ENCODE measurements at places on chromosomes 16 and 17.

- DNase-seq = no peak
Measured at GRCh38 chr16:57945740-57946138, 25.2 kb downstream of the CNGB1 start.

DNA sequence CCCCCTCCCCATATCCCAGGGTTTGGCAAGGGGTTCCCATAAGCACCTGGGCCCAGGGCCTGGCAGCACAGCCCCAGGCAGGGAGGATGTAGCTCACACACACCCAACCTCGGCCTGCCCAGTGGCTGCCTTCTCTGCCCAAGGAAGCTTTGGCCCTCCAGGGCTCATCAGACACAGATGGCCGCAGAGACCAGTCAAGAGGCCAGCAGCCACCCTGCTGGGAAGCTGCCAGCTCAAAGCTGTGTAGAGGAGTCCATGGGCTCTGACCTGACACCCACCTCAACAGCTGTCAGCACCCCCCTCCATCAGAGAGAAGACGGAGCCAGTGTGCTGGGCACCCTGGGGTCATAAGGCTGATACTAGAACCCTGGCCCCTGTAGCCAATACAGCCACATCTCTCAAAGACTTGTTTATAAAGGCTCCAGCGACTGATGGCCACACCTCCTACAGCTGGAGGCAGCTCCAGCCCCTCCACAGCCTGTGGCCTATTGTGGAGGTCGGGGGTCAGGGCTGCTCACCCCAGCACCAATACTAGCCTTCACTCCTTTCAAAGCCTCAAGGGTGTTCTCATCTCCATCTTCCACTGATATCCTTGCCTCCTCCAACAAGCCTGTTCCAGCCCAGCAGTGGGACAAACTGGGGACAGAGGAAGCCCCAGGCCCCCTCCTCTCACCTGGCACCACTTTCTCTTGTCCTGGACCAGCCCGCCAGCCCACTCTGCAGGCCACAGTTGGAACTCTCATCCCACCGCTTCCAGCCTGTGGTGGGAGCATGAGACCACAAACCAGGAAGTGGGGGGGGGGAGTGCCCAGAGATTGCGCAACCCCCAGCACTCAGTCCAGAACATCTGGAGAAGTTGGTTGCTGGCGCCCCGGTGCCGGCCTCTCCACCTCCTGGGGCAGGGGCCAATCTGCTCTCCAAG, 2.2 kb upstream of the MPG start:
- no peak for DNase-seq

DNA sequence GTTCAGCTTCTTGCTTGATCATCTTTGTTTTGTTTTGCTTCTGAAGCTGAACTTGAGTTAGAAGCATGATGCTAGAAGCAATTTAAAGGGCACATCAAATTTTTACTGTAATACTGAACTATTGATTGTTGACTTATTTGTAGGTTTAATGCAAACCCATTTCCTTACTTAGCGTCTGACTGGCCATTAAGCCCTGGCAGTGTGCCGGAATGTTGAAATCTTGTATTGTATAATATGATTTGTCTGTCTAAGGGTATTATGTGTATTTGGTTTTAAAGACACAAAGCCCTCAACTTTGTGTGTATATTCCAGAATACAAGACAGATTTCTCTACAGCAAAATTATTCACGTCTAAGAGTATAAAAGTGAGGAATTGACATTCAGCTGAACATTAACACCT, 39.7 kb downstream of the NUP93 start:
- DNase-seq = no peak

GRCh38 chr17:70185285-70185684, 16.0 kb downstream of the KCNJ2 start:
- DNase-seq = no peak

GRCh38 chr17:82782657-82783207, 30.9 kb downstream of the TBCD start:
- DNase-seq = no peak

DNA sequence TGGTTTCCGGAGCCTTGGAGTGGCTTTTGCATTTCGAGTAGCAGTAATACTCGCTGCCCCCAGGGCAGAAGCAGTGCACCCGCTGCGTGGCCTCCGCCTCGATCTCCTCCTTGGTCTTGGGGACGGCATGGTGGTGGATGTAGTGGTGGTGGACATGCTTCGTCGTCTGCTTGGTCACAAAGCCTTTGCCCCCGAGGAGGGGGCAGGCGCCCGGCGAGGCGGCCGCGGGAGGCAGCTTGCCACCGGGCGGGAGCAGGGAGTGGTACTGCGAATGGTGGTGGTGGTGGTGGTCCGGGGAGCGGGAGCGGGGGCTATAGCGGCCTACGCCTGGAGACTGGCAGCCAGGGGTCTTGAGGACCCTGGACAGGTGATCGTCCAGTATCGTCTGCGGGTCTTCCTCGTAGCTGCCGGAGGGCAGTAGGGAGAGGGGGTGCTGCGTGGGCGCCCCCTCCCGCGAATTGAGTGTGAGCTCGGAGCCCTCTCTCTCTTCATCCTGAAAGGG, 24.1 kb downstream of the AXIN2 start:
- no peak for DNase-seq

DNA sequence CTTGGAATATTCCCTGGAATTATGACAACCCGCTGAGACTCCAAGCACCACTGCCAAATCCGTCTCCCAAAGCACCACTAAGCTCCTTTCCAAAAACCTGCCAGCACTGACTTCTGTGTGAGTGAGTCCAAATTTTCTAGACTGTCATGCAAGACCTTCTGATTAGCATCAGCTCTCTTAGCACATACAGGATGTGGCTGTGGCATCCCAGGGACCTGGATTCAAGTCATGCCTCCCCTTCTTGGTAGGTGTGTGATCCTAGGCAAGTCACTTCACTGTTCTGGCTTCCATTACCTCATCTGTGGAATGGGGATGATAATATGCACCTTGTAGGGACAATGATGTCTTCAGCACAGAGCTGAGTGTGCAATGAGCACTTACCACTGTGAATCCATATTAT, 38.3 kb upstream of the USP7 start:
- no peak for DNase-seq

DNA sequence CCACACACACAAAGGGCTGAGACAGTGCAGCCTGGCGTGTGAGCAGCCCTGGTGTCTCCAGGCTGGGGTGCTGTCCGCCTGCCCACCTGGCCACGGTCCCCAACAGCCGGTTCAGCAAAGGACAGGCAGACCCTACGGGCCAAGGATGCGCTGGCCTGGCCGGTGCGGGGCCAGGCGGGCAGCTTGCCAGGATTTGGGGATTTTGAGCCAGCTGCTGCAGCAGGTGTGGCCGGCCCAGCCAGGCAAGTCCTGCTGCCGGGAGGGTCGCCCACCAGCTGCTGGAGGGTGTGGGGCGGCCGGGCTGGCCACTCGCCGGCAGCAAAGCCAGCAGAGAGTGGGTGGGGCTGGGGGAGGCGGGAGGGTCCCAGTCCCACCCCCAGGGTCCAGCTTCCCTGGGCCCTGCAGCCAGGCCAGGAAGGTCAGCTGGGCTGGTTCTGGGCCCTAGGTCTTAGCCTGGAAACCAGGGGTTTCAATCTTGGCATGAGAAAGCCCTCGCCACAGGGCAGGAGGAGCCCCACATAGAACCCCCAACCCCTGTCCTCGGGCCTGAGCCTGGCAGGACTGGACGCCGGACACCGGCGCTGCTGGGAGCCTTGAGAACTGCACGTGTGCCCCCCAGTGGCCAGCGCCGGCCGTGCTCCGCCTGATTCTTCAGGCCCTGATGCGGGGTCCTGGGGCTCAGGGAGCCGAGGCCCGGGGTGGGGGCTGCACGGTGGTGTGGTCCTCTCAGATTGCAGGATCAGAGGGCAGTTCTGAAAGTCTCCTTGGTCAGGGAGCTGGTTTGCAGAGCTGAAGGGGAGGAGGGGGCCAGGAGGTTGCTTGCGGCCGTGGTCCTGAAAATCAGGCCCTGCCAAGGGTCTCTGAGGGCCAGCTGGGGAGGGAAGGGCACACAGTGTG, 17.6 kb upstream of the SSTR5 start:
- DNase-seq = peak; percentile 36

GRCh38 chr17:44115585-44116415, 7.6 kb downstream of the HDAC5 start:
- no peak for DNase-seq

DNA sequence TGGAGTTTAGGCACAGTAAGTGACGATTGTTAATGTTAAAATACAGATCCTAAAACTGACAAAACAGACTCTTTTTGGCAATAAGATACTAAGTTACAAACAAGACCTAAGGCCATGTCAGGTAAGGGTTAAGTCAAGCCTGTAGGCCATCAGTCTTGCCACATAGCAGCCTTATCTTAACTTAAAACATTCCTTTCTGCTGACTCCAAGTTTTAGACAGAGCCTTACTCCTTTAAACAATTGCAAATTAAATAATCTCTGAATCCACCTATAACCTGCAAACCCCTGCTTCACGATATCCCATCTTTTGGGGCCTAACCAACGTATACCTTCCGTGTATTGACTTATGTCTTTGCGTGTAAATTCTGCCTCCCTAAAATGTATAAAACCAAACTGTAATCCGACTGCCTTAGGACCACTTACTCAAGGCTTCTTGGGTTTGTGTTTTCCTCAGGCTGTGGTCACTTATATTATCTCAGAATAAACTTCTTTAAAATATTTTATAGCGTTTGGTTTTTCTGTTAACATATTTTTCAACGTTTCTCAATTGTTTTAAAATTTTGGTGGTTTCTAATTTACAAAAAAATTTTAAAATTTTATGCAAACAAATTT, 64.4 kb downstream of the EFCAB5 start:
- DNase-seq = no peak

DNA sequence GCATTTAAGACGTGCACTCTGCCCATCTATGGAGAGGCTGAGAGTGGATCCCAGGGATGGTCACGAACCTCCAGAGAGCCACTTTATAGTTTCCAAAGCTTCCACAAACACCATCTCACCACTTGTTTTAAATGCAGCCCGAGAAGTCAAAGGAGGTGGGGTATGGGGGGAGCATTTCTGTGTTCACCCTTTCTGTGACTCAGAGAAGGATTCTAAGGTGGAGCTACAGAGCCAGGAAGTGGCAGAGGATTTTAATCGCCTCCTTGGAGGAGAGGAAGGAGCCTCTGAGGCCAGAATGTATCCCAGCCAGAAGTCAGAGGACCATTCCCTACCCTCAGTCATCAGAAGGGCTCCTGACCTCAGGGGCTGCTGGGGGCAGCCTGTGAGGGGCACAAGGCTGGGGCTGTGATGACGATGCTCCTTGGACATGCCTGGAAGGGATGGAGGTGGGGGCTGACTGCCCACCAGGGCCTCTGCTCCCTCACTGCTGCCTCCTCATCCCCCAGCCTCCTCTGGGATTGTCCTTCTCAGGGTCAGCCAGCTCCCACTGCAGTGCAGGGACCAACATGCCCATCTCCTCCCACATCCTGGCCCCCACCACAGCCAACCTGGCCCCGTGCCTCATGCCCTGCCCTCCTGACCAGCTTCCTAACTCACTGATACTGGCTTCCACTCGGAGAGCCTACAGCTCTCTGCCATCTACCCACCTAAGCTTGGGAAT, 2.8 kb downstream of the XYLT2 start:
- no peak for DNase-seq

- no peak for DNase-seq
Measured at GRCh38 chr17:79830763-79831264, 8.4 kb downstream of the CBX4 start.

DNA sequence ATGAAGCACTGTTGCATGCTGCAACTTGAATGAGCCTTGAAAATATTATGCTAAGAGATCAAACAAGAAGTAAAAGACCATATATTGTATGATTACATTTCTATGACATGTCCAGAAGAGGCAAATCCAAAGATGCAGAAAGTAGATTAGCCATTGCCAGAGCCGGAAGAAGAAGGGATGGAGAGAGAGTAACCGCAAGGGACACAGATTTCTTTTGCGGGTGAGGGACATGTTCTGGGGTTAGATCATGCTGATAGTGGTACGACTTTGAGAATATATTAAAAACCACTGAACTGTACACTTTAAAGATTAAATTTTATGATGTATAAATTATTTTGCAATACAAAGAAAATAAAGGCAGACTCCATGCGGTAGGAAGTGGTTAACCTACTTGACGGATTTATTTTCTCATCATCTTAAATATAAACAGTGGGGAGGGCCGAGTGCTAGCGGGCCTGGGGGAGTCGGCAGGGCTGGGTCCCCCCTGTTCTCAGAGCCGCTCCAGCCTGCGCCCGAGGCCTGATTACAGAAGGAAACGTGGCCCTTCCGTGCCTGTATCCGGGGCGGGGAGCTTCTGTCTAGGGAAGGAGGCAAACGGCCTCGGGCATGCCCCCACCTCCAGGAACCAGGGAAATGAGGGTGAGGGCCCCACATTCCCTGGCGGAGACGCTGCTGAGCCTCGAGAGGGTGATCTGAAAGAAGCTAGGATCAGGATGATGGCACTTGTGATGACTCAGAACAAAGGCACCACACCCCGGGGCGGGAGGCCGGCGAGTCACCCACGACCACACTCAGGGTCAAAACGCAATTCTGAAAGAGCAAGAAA, 48.0 kb downstream of the SHCBP1 start:
- DNase-seq = no peak

GRCh38 chr16:27325736-27326135, 12.0 kb downstream of the IL4R start:
- no peak for DNase-seq

DNA sequence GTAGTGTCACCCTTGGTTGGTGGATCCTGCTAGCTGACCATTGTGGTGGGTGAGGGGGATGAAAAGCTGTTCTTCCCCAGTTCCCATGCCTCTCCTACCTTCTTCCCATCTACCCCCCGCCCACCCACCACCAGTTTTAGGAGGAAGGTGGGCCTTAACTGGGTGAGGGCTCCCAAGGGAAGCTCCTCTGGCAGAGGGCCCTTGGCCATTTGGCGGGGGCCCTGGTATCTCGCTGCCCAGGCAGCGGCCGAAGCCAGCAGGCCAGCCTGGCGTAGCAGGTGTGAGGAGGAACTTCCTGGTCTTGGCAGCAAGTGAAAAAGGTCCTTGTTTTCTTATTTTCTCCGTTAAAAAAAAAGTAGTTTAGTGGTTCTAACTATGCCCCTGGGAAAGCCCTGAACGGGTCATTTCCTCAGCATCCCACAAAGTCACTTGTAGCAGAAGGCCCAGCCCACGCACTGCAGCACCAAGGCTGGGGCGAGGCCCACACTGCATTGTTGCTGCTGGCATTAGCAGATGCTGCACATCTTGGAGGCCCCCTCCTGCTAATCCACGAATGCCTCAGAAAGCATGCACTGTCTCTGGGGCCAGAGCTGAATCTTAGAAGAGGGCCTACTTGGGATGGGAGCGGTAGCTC, 72.5 kb downstream of the MPRIP start:
- no peak for DNase-seq

- no peak for DNase-seq
Measured at GRCh38 chr17:8622191-8622590, 8.3 kb downstream of the MYH10 start.

DNA sequence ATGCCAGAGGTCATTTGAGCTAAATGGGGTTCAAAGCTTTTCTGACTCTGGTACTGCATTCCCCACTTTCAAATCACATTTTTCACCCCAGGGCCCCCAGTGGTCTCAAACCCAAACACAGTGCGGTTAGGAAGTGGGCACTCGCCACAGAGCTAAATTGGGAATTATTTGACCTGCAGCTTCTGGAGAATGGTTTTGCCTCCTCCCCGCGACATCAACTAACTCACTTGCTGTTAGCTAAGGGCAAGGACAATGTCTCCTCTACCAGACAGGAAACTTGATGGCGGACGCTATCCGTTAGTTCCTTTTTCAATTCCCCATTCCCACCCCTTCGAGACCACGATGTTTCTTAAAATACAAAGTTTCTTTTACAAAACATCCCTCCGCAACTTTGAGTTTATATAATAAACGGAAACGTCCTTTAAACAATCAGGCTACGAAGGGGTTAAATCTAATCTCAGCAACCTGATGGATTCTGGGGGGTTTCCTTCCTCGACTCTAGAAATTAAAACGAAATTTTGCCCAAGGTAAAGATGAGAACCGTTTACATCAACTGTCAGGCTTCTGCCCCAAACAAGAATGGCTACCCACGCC, 500 bp upstream of the KAT7 start:
- DNase-seq = no peak

- no peak for DNase-seq
Measured at GRCh38 chr17:72603420-72604242, 482.8 kb downstream of the SOX9 start.
